H1 (cell line): ENCODE measurements at places on chromosomes 11 and 22. TPM values are rescaled to one million over a fixed set of nuclear protein-coding genes. Genes with fewer than 3 reads are reported as not detected.

DNA sequence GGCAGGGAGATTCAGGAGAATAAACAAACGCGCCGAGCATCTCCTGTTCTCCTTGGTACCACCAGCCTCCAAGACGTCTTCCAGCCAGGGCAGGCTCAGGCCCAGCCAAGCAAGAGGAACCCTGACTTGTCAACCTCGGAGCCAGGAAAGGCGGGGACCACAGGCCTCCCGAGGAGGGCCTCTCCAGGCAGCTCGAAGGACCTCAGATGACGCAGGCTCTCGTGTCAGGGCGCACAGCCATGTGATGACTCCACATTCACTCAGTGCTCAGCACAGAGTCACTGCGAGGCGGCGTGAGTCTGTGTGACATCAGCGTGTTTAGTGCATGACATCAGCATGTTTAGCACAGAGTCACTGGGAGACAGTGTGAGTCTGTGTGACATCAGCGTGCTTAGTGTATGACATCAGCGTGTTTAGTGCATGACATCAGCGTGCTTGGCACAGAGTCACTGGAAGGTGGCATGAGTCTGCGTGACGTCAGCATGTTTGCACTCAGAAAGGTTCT, 241.4 kb downstream of the BRD1 start:
- no peak for DNase-seq
- no peak overlapping the region for H3K4me3 ChIP-seq
- H3K27me3 ChIP-seq: no peaks in the 10 kb centered on the region

The APOL2 gene
- total RNA-seq: 11.0 and 12.0 TPM in 2 replicates

The SYT13 gene
- 12.3 and 13.2 TPM in 2 replicates for total RNA-seq

GRCh38 chr11:19906126-19906525, 193.5 kb downstream of the NAV2 start:
- no peak overlapping the region for H3K27ac ChIP-seq
- DNase-seq: no peak
- H3K36me3 ChIP-seq: no peaks in the 10 kb centered on the region; the same call in 1 of the 2 replicates
- H3K4me3 ChIP-seq: no peak overlapping the region
- H3K27me3 ChIP-seq: no peaks in the 10 kb centered on the region
- peaks cover 8% of the 10 kb centered on the region for H3K4me1 ChIP-seq

GRCh38 chr11:74400606-74401005, 2.4 kb upstream of the PGM2L1 start:
- no peaks in the 10 kb centered on the region for H3K36me3 ChIP-seq
- H3K4me1 ChIP-seq: no peaks in the 10 kb centered on the region; the same call in 1 of the 2 replicates
- no peak overlapping the region for H3K4me3 ChIP-seq
- no peak for DNase-seq
- H3K27me3 ChIP-seq: no peaks in the 10 kb centered on the region
- no peak overlapping the region for H3K27ac ChIP-seq

DNA sequence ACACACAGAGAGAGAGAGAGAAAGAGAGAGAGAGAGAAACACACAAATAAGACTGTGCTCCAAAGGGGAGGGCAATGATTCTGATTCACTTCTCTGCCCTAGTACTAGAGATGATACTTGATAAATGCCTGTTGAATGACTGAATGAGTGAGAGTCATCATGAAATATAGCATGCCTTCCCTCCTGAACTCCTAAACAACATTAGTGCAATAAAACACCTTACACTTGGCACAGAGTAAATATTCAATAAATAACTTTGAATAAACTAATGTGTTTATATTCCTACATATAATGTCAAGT, 511.2 kb upstream of the RAG2 start:
- H3K4me1 ChIP-seq: no peaks in the 10 kb centered on the region
- no peaks in the 10 kb centered on the region for H3K27me3 ChIP-seq
- no peak for DNase-seq
- no peak overlapping the region for H3K4me3 ChIP-seq

The CBLIF gene
- total RNA-seq: not detected in 2 replicates

The TMEM151A gene
- 2.4 and 3.2 TPM in 2 replicates for total RNA-seq

DNA sequence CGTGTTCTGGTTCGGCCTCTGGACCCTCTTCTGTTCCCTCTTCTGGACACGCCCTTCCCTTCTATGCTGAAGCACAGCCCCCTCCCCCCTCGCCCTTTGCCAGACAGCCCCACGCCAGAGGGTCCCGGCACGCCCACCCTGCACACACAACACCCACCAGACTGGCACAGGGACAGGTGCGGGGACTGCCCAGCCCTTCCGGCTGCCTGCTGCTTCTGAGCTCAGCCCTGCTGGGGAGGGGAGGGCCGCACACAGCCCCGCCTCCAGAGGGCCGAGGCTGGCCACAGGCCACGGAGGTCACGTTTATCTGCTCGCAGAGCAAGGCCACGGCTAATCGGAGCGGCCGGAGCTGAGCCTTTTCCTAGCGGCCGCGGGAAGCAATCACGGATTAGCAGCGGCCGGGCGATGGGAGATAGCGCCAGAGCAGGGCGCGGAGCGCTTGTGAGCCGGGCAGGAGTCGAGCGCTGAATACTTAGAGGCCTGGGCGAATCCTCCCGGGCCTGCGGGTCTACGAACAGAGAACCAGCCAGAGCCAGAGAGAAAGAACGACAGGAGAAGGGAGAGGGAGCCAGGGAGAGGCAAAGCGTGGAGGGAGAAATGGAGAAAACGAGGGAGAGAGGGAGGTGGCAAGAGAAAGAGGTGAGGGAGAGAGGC, 21.5 kb downstream of the OTUB1 start:
- H3K4me3 ChIP-seq: peak overlapping the region; percentile 21; the same call in 1 of the 2 replicates
- no peak for DNase-seq
- peaks cover 15% of the 10 kb centered on the region for H3K4me1 ChIP-seq
- H3K27ac ChIP-seq: no peak overlapping the region
- no peaks in the 10 kb centered on the region for H3K36me3 ChIP-seq
- peaks cover 65% of the 10 kb centered on the region for H3K27me3 ChIP-seq

The ZBTB16 gene
- 0.25 and 0.61 TPM in 2 replicates for total RNA-seq

The KIF18A gene
- total RNA-seq: 23.3 TPM in 2 replicates

GRCh38 chr11:10975287-10975721, 117.5 kb upstream of the ZBED5 start:
- H3K27me3 ChIP-seq: no peaks in the 10 kb centered on the region
- no peak for DNase-seq
- no peak overlapping the region for H3K4me3 ChIP-seq
- H3K27ac ChIP-seq: no peak overlapping the region
- H3K4me1 ChIP-seq: no peaks in the 10 kb centered on the region

DNA sequence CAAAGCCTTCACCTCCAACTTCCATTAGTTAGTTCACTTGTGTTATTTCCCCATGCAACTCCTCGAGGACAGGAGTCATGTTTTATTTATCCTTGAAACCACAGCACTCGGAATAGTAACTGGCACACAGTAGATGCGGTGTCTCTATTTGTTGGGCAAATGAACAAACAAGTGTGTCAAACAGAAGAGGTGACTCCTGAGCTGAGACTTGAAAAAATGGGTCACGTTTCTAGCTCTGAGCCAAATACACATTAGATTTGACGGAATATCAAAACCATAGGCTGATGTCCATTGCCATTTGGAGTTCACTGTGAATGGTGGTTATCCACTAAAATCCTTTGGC, 68.9 kb downstream of the C11orf91 start:
- H3K27ac ChIP-seq: no peak overlapping the region
- no peak overlapping the region for H3K4me3 ChIP-seq
- H3K4me1 ChIP-seq: no peaks in the 10 kb centered on the region; the same call in 1 of the 2 replicates
- H3K27me3 ChIP-seq: no peaks in the 10 kb centered on the region
- DNase-seq: no peak

The KDM2A gene
- 56.6 and 66.2 TPM in 2 replicates for total RNA-seq

DNA sequence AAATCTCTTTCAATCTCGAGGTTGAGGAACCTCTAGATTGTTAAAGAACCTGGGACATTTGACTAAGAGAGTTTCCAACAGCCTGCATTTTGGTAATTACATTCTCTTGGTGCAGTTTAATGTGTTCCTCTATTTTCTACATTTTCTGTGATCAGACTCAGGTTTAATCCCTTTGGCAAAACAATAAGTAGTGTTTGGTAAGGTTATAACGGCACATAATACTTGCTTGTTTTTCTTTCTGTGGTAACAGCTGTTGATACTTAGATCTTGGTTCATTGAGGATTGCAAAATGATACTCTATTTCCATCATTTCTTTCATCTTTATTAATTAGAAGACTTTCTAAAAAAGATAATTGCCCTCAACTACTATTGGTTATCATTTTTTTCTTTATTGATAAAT, 271.3 kb downstream of the SBF2 start:
- H3K36me3 ChIP-seq: peaks cover under 1% of the 10 kb centered on the region; the same call in 1 of the 2 replicates
- H3K4me3 ChIP-seq: no peak overlapping the region
- DNase-seq: no peak
- no peaks in the 10 kb centered on the region; the same call in none of the 2 replicates for H3K4me1 ChIP-seq
- H3K27me3 ChIP-seq: no peaks in the 10 kb centered on the region

DNA sequence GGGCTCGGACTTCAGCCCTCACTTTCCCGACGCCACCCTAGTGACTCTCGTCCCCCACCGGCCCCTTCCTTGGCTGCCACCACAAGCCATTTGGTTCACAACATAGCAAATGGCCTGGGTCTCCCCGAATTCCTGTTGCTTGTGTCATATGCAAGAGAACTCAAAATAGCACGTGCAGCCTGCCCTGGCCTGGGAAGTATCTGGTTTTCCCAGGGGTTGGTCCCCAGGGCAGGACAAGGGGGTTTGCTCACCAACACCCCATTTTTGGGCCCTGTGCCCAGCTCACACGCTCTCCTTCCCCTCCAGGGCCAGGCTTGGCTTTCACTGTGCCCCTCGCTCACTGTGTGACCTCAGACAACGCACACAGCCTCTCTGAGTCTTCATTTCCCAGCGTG, 12.8 kb upstream of the TPCN2 start:
- H3K27ac ChIP-seq: no peak overlapping the region
- no peak overlapping the region for H3K4me3 ChIP-seq
- no peaks in the 10 kb centered on the region for H3K36me3 ChIP-seq
- H3K27me3 ChIP-seq: no peaks in the 10 kb centered on the region
- no peaks in the 10 kb centered on the region for H3K4me1 ChIP-seq

GRCh38 chr11:130171534-130171933, 12.0 kb downstream of the ST14 start:
- H3K27me3 ChIP-seq: peaks cover 34% of the 10 kb centered on the region
- H3K36me3 ChIP-seq: no peaks in the 10 kb centered on the region
- no peaks in the 10 kb centered on the region for H3K4me1 ChIP-seq
- no peak for DNase-seq
- H3K4me3 ChIP-seq: no peak overlapping the region
- H3K27ac ChIP-seq: no peak overlapping the region

- H3K27ac ChIP-seq: no peak overlapping the region
- H3K4me1 ChIP-seq: no peaks in the 10 kb centered on the region
- no peaks in the 10 kb centered on the region for H3K27me3 ChIP-seq
- H3K36me3 ChIP-seq: no peaks in the 10 kb centered on the region
- DNase-seq: no peak
Observed at GRCh38 chr22:46193898-46194310, 43.6 kb downstream of the PPARA start.

DNA sequence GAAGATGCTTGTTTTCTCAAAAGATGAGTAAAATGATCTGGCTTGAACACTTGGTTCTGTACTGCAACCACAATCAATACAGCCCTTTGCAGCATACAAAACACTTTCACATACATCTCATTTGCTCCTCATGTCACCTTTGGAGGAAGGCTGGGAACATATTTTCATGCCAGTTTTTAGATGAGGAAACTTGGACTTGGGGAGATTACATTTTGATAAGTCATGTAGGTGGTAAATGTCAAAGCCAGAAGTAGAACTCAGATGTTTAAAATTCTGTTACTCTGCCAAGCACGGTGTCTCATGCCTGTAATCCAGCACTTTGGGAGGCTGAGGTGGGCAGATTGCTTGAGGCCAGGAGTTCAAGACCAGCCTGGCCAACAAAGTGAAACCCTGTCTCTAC, 121.8 kb downstream of the MICAL2 start:
- no peaks in the 10 kb centered on the region for H3K27me3 ChIP-seq
- H3K36me3 ChIP-seq: no peaks in the 10 kb centered on the region
- H3K4me3 ChIP-seq: no peak overlapping the region
- no peak for DNase-seq
- no peaks in the 10 kb centered on the region for H3K4me1 ChIP-seq
- no peak overlapping the region for H3K27ac ChIP-seq

The ANO5 gene
- total RNA-seq: 4.6 and 5.0 TPM in 2 replicates

- no peak overlapping the region for H3K4me3 ChIP-seq
- no peaks in the 10 kb centered on the region for H3K27me3 ChIP-seq
- peaks cover 9% of the 10 kb centered on the region; the same call in 1 of the 2 replicates for H3K4me1 ChIP-seq
- no peak for DNase-seq
- H3K36me3 ChIP-seq: no peaks in the 10 kb centered on the region
- no peak overlapping the region for H3K27ac ChIP-seq
Observed at GRCh38 chr11:117092951-117093590, 5.2 kb downstream of the SIK3 start.

GRCh38 chr11:70072861-70073755, 5.0 kb upstream of the ANO1 start:
- peaks cover 27% of the 10 kb centered on the region for H3K27me3 ChIP-seq
- H3K36me3 ChIP-seq: no peaks in the 10 kb centered on the region
- H3K27ac ChIP-seq: no peak overlapping the region
- DNase-seq: peak; percentile 58
- H3K4me1 ChIP-seq: peaks cover 44% of the 10 kb centered on the region
- peak overlapping the region; percentile 33; the same call in 1 of the 2 replicates for H3K4me3 ChIP-seq

The IGF2 gene
- 1.3 and 1.5 TPM in 2 replicates for total RNA-seq

The OR8D1 gene
- not detected in 2 replicates for total RNA-seq

DNA sequence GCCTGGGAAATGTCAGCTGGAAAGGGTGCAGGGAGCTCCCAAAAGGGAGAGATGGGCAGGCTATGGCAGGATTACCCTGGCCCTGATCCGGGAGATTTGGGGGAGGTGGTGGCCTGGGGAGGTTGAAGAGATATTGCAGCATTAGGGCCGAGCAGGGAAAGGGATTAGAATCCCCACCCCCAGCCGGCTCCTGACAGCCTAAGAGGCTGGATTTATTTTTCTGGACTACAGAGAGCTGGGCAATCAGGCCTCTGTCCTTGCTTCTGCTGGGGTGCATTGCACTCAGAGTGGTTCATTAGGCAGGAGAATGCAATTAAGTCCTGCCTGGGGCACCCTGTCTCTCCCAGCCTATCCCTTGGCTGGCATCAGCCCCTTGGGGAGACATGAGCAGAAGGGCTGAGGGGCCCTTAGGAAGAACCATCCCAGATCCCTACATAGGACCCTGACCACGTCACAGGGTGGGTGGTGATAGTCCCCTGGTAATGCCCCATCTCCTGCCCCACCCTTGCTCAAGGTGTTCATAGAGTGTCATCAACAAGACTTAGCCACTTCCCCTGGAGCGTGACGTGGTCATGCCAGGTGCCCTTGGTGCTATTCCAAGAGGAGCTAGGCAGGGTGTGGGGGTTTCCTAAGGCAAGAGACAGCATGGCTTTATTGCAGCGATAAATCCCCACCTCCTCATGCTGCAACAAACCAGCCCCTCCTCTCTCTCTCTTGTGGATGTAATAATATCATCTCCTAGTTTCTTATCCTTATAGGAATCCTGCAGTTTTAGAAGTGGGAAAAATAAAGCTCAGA, 38.4 kb upstream of the KLHL35 start:
- DNase-seq: no peak
- H3K36me3 ChIP-seq: no peaks in the 10 kb centered on the region
- H3K4me3 ChIP-seq: no peak overlapping the region
- H3K27me3 ChIP-seq: no peaks in the 10 kb centered on the region
- no peak overlapping the region for H3K27ac ChIP-seq
